ENCODE measurements at places on chromosomes 13 and 19.

DNA sequence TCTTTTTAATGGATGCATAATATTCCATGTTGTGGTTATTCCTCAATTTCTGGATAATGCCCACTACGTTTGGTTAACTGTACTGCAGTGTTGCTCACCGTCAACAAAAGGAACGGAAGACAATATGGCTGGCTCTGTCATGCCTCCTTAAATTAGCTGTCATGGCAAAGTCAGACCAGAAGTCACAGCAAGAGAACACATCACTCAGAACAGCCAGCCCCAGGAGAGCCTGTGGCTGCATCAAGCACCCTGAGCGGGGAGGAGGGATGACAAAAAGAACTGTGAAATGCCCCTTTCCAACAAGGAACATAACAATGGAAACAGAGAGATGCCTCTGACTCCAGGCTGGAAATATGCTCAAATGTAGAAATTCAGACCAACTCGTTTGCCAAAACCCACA, 366.0 kb upstream of the ZNF507 start:
- no peak for DNase-seq

GRCh38 chr19:58434217-58434616, 5.7 kb downstream of the ZNF132 start:
- DNase-seq = no peak

DNA sequence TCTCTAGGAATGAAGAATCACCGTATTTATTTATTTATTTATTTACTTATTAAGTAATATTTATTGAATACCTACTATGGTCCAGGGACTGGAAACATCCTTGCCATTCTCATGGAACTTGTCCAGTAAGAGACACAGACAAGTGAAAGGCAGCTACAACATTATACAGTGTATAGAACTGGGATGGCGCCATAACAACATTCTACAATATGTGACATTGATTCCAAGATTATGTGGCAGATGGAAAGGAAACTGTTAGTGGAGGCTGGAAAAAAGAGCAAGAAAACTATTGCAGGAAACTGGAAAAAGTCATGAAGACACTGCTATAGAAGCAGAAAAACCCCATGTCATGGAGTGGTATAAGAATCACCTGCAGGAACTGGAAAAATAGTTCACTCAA, 9.4 kb upstream of the TBC1D4 start:
- no peak for DNase-seq

GRCh38 chr13:74710006-74710405, 575.8 kb upstream of the KLF12 start:
- no peak for DNase-seq

GRCh38 chr13:80297094-80297493, 43.8 kb downstream of the SPRY2 start:
- DNase-seq = no peak

- no peak for DNase-seq
Measured at GRCh38 chr13:106630162-106630561, 62.2 kb upstream of the ARGLU1 start.

DNA sequence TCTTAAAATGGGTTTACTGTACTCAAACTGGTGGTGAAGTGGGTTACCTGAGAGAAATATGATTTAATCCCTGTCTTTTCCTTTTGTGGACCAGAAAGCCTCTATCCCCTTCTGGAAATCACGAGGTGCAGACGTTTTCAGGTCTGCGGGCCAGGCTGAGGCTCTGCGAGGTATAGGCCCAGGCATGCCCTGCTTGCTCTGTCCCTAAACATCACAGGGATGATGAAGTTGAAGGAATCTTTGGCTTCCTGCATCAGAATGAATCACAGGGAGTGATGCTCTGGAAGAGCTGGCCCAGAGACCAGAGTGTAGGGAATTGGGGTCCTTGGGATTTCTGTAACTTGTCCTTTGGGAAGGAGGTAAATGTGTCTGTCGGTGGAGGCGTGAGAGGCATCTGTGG, 18.4 kb upstream of the CHST8 start:
- no peak for DNase-seq

Measured in AML-193 (cell line).